MM.1S (cell line): ENCODE measurements at places on chromosomes 5 and 9.

GRCh38 chr5:32833127-32833526, 122.0 kb downstream of the NPR3 start:
- no peak for DNase-seq

- DNase-seq = no peak
These were observed 93.8 kb upstream of the EPB41L4A start for GRCh38 chr5:112512901-112513300.

GRCh38 chr5:57887851-57888621, 405.4 kb upstream of the ACTBL2 start:
- peak; percentile 72 for DNase-seq

DNA sequence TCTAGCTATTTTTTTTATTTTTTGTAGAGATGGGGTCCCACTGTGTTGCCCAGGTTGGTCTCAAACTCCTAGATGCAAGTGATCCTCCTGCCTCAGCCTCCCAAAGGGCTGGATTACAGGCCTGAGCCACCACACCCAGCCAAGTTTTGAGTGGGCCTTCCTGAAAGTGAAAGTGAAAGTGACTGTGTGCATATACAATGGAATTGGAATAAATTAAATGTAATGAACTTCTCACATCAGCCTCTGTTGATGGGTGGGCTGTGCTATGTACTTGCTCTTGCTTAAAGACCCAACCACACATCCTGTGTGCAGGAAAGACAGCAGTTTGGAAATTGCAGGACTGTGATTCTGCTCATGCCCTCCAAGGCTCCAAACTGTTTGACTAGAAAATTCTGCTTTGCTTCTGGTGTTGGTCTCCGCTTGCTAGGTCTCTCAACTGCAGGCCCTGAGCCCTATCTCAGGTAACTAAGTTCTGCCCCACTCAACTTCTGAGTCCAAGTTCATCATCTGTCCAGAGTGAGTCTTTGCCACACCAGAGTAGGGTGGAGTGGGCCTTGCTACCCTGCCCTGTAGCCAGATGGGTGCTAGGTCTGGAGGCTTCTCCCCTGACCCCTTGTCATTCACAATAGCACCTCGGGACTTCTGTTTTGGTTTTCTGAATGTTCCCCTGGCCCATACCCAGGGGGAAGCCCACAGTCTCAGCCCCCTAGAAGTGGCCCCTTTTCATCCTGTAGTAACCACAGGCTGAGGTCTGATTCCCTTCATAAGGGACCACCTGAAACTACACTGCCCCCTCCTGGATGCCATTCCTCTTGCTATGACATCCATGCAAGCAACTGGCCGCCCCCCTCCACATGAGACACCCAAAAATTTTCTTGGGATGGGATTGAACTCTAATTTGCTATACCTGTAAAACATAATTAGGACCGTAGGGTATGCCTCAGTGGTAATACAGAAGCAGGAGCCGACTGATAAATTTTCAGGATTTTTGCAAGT, 36.5 kb upstream of the RAD23B start:
- no peak for DNase-seq

- DNase-seq = no peak
These were observed 88.2 kb upstream of the HAND1 start for GRCh38 chr5:154566146-154566680.

- DNase-seq = no peak
These were observed 7.3 kb upstream of the AMBP start for GRCh38 chr9:114085387-114085789.

DNA sequence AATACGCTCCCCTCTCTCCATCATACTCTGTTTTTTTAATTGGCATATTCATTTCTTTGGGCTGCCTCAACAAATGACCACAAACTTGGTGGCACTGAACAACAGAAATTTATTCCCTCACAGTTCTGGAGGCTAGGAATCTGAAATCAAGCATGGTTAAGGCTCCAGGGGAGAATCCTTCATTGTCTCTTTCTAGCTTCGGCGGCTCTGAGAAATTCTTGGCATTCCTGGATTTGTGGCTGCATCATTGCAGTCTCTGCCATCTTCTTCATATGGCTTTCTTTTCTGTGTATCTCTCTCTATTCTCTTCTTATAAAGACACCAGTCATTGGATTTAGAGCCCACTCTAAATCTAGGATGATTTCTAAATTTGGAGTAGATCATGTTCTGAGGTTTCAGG, 10.9 kb upstream of the SLC24A2 start:
- no peak for DNase-seq

- peak; percentile 55 for DNase-seq
These were observed 19.9 kb downstream of the ABITRAM start for GRCh38 chr9:108953983-108954574.

DNA sequence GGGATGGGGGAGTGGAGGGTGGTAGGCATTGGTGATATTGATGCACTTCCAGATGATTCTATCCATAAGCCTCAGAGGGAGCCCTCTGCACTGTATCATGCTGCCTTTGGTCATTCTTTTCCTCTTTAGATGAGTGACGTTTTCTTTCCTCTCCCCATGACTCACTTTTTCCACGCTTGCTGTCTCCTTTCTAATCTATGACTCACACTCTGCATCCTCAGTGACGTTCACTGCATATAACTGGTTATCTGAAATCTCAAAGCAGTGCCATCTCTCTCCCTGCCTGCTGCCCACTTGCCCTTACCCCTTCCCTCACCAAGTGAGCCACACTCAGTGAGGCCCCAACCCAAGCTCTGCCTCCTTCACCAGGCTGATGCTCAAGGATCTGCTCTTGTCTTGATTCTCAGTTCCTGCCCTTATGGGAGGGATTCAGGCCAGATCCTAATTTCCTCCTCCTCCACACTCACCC, 31.6 kb downstream of the PTGS1 start:
- DNase-seq = no peak

- no peak for DNase-seq
These were observed 244.3 kb upstream of the ZNF608 start for GRCh38 chr5:124990723-124991122.

GRCh38 chr5:107218457-107219193, 452.1 kb downstream of the EFNA5 start:
- DNase-seq = no peak

DNA sequence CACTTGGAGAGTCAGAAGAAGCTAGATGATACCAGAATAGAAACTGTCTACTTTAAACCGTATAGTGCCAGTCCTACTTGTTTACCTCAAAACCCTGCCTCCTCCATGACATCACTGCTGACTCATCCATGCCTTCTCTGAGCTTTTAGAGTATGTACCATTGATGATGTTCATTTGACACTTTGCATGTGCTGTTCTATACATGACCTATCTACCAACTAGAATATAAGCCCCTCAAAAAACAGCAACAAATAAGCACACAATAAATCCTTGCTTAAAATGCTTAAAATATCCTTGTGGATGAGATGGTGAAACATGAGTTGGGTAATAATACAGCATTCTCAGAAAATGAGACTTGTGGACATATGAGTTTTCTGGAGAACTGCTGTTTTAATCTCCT, 2.6 kb downstream of the CTNNAL1 start:
- peak; percentile 78 for DNase-seq

GRCh38 chr5:111083323-111083722, 8.8 kb upstream of the WDR36 start:
- DNase-seq = no peak

GRCh38 chr9:12813960-12814876, 39.4 kb downstream of the LURAP1L start:
- DNase-seq = peak; percentile 71

DNA sequence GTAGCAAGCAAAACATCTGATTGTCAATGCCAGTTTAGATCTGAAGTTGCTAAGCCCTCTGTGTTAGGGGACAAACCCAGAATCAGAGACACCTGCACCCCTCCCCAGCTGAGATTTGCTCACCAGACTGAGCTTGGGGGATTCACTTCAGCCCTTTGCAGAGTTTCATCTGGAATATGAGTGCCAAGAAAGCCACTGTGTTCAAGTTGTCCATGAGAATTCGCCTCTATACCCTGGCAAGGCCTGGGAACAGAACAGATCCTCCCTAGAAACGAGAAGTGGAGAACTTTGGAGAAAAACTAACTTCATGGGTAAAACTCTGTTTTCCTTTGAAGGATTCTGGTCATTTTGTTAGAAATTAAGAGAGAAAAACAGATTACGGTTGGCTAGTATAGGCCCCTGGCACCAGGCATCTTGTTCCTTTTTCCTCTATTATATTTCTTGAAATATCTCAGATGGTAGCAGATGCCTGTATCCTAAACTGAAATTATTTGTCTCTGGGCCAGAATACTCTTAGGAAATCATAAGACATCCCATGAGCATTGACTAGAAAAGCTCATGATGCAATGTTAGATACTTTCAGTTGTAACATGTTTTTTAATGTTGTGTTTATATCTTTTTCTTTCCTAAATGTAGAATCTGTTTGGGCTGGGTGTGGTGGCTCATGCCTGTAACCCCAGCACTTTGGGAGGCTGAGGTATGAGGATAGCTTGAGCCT, 64.4 kb downstream of the SNX18 start:
- DNase-seq = no peak

DNA sequence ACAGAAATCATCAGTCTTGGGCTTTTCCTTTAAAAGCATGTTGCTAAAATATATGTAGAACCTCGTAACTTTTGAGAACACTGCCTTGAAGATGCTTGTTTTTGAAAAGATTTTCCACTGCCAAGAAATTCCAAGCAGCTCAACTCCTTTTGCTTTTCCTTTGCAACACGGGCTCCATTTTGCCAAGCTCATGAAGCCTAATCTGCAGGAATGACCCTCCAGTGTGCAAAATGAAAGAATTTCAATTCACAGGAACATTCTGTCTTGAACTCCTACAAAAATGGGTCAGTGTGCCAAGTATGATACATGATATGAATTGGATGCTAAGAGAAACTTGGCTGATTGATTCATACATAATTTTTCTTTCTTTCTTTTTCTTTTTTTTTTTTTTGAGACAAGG, 35.4 kb upstream of the ERCC6L2 start:
- DNase-seq = no peak

- no peak for DNase-seq
These were observed 92.4 kb upstream of the NR3C1 start for GRCh38 chr5:143495821-143496275.

- DNase-seq = peak; percentile 57
These were observed 524.3 kb downstream of the PSAT1 start for GRCh38 chr9:78821126-78821822.

DNA sequence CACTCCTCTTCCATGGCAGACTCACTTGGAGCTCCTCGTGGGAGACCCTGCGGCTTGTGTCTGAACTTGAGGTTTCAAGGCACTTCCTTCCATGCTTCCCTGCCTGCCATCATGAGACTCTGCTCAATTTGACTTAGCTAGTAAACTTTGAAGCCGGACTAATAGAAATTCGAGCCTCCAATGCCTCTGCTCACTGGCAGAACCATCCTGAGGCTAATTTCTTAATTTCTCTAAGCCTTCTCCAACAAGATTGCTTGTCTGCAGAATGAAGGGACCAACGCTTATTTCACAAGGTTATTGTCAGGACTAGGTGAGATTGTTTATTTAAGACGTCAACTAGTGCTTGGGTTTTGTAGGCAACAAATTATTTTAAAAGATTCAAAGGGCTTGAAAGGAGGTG, 3.2 kb downstream of the POU4F3 start:
- DNase-seq = no peak

GRCh38 chr9:78118742-78119473, 87.3 kb upstream of the GNAQ start:
- DNase-seq = no peak

GRCh38 chr5:6950860-6951259, 237.6 kb downstream of the TENT4A start:
- DNase-seq = no peak

GRCh38 chr9:120854596-120855327, 12.0 kb upstream of the PSMD5 start:
- no peak for DNase-seq

- DNase-seq = peak; percentile 12
These were observed 199.9 kb upstream of the CDKN2B start for GRCh38 chr9:22208846-22209585.

GRCh38 chr9:122355336-122355875, 15.4 kb upstream of the PTGS1 start:
- no peak for DNase-seq

- no peak for DNase-seq
These were observed 97.2 kb downstream of the CARTPT start for GRCh38 chr5:71816307-71816706.

- DNase-seq = no peak
These were observed 88.2 kb downstream of the PRRT1B start for GRCh38 chr9:131633491-131634031.

DNA sequence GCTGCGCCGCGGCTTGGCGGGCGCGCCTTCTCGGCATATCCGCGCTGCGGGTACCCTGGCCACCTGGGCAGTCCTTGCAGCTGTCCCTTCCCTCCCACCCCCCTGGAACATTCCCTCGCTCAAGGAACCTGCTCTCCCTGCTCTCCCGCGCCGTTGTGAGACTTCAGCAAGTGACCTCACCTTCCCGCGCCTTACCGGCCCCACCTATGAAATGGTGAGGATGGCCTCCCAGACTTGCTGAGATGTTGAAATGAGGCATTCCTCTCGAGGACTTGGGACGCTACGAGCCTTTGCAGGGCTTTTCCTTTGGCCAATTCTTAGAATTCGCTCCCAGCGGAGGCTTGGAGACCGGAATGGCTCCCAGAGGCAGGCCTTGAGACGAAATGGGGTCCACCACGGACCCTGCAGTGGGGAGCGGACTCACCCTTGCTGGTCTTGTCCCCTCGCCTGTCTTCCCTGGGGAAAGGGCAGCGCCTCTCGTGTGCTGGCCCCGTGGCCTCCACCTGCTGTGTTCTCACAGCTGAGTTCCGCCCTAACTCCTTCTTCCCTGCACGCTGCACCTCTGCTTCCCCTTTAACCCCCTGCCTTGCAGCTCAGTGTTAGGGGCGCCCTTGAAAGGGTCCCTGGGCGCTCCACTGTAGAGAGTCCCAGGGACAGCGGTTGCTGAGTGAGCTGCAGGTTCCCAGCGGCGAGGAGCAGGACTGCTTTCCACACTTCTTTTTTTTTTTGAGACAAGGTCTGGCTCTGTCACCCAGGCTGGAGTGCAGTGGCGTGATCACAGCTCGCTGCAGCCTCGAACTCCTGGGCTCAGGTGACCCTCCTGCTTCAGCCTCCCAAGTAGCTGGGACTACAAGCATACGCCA, 907 bp downstream of the HMCN2 start:
- no peak for DNase-seq

- DNase-seq = no peak
These were observed 125.6 kb downstream of the DAB2IP start for GRCh38 chr9:121776739-121777637.

GRCh38 chr5:57595523-57595991, 112.9 kb upstream of the ACTBL2 start:
- DNase-seq = peak; percentile 20
